ENCODE measurements at places on chromosomes 2 and 18.

- DNase-seq, result no peak
Observed at GRCh38 chr2:3037196-3038194, 340.1 kb downstream of the EIPR1 start.

DNA sequence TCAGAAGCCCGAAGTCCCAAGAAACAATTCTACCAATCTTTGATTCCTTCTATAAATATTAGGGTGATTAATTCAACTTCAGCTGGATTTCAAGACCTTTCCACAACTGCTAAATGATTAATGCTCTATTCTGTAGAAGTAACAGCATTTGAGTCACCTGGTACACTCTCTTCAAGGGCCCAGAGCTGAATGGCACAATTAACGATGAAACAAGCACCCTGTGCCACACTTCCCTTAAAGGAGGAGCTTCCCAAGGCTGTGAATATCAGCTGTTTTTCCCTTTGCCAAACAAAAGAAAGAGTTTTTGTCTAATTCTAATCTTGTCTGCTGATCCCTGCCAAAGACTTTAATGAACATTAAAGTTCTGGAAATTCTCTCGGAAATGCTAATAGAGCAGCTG lies 56.0 kb downstream of the BOD1L2 start:
- DNase-seq, result no peak

DNA sequence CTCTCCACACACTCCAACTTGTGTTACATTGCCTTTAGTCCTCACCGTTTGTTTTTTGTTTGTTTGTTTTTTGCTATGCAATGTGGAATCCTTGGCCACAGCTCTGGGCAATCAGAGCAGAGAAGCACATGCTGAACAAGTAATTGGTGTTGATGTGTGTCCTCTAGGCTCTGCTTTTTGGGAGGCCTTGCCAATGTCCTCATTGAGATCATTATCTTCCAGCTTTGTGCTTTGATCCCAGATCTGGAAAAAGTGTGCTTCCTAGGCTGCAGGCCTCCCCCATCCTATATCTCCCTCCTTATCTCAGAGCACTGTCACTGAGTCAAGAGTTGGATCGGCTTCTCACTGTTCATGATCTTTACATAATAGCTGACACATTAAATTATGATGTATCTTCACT lies 25.9 kb downstream of the OSR1 start:
- no peak for DNase-seq

- DNase-seq, result no peak
Observed at GRCh38 chr2:27379383-27379835, 1.1 kb downstream of the ZNF513 start.

- no peak for DNase-seq
Observed at GRCh38 chr2:172991031-172991430, 84.6 kb upstream of the MAP3K20 start.

DNA sequence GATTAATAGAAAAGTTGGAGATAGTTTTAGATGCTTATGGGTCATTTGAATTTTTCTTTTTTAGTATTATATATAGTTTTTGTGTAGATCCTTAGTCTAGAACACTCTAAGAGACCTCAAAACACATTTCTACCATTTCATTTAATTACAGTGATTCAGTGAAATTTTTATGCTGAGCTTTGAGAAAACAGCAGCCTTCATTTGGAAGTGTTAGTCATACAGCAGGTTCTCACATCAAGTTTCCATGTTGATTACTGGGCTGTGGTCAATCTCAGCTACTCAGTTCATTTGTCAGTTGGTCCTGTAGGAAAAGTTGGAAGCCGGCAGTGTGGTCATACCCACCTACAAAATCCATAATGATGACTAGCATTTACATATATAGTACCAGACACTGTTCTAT lies 37.9 kb downstream of the MAP3K19 start:
- DNase-seq, result no peak

GRCh38 chr2:108260773-108261172 lies 21.0 kb downstream of the SULT1C3 start:
- DNase-seq, result no peak

DNA sequence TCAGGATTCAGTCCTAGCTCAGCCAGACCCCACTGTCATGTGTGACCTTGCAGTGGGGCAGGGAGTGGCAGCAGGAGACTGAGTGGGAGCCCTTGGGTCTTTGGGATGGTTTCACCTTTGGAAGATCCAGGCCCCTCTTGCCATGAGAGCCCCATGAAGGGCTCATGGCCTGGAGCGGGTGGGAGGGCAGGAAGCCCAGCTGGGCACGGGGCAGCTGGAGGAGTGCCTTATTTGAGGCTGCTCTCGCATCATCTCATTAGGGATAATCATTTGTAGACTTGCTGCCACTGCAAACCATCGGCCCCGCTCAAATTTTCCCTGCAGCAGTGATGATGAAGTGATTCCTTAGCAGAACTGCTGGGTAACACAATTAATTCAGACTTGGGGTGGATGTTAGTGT lies 73.9 kb downstream of the TGOLN2 start:
- no peak for DNase-seq

- DNase-seq, result no peak
Observed at GRCh38 chr18:32520771-32521170, 50.1 kb upstream of the GAREM1 start.

- no peak for DNase-seq
Observed at GRCh38 chr2:21821672-21822227, 698.0 kb downstream of the TDRD15 start.

- no peak for DNase-seq
Observed at GRCh38 chr18:7035807-7036206, 81.8 kb downstream of the LAMA1 start.

DNA sequence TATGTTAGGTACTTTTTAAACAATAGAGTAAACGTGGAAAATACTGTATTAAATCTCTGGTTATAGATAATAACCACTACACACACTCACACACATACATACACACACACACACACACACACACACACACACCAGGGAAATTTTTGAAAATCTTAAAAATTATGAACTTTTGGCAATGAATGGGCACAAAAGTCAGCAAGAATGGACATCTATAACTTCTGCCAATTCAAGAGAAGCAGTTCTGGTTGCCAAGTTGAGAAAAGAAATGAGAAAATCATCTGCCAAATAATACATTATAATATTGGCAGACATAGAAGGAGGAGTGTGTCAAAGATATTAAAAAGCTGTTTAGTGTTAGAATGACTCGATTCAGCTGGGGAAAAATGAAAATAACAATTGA lies 42.9 kb upstream of the TMEM178A start:
- no peak for DNase-seq

GRCh38 chr2:40507432-40507831 lies 55.5 kb upstream of the SLC8A1 start:
- DNase-seq, result no peak

- DNase-seq, result no peak
Observed at GRCh38 chr2:105403241-105403782, 4.5 kb upstream of the FHL2 start.

GRCh38 chr2:130846686-130847375 lies 10.1 kb downstream of the ARHGEF4 start:
- DNase-seq, result no peak

GRCh38 chr18:51153659-51154371 lies 43.7 kb downstream of the MEX3C start:
- DNase-seq, result peak; percentile 30

- no peak for DNase-seq
Observed at GRCh38 chr2:190636361-190636760, 12.5 kb upstream of the NAB1 start.

DNA sequence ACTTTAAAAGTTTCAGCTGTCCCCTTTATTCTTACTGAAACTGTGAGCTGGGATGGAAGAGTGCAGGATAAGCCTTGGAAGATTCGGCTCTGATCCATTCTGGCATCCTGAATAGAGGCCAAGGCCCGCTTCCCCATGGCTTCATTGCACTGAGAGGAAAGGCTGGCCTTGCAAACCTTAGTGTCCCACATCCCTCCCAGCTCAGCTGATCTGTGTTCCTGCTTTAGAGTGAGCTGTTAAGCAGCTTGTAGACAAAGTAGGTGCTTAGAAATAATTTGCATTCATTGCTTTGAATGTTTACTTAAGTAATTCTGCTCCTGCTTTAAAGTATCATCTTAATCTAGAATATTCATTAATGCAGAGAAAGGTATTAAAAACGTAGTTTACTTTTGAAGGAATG lies 169.6 kb upstream of the BOD1L2 start:
- no peak for DNase-seq

DNA sequence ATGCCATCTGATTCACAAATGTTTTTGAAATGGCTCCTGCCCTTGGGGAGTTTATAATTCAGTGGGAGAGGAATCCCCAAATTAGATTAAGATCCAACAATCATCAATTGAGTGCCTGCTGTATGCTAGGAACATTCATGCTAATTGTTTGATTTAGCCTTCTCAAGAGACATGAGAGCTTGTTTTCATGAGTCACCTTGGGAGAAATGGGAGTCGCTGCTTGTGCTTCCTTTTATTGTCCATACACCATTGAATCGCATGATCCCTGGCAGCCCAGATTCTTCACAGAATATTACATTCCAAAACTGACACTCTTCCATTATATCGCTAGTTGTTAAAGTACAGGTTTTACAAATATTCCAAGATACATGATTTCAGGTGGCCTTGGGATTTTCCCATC lies 106.0 kb upstream of the MAP3K20 start:
- DNase-seq, result no peak
